Thymus (tissue), 14 donors: ENCODE measurements at places on chromosomes 6 and 20. TPM values are rescaled to one million over a fixed set of nuclear protein-coding genes. Genes with fewer than 3 reads are reported as not detected.

PI3 gene
- 6.5 TPM for total RNA-seq

TPD52L1 gene
- total RNA-seq = 6.3 TPM

KCTD20 gene
- 49.9 TPM for total RNA-seq

MAN1A1 gene
- total RNA-seq = 14.7 TPM

ESR1 gene
- total RNA-seq = 0.28 TPM

GGTLC1 gene
- total RNA-seq = not detected

HNF4A gene
- total RNA-seq = 0.05 TPM

MAFB gene
- total RNA-seq = 3.5 TPM

HLA-DRB1 gene
- total RNA-seq = 501 TPM
